ENCODE measurements at places on chromosomes 7 and 10.

GRCh38 chr10:98100476-98100875, 34.0 kb upstream of the R3HCC1L start:
- DNase-seq: no peak

DNA sequence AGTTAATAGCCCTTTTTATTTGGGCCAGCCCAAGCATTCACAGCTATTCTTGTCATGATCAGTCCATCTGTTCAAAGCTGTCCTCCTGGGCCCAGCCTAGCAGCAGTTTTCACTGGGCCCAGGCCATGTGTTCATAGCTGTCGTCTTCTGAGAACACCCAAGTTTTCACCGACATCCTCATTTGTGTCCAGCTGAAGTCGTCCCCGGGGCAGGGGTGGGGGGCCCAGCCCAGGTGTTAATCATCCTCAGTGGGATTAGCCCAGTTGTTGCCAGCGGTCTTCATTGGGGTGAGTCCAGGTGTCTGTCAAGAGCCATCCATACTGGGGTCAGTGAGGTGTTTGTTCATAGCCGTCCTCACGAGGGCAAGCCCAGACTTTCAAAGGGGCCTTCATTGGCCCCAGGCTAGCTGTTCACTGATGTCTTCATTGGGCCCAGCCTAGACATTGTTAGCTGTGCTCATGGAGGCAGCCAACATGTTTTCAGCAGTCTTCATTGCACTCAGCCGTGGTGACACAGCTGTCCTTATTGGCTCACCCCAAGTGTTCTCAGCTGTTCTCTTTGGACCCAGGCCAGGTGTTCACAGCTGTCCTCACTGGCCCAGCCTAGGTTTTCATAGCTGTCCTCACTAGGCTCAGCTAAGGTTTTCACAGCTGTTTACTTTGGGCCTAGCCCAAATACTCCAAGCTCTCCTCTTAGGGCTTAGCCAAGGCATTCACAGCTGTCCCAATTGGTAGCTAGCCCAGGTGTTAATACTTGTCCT, 10.0 kb downstream of the FRG2B start:
- no peak for DNase-seq

- DNase-seq: no peak
Measured at GRCh38 chr7:104367926-104368325, 39.5 kb downstream of the LHFPL3 start.

GRCh38 chr10:127881262-127881661, 11.5 kb downstream of the CLRN3 start:
- DNase-seq: no peak

GRCh38 chr10:7988989-7989388, 65.5 kb upstream of the GATA3 start:
- DNase-seq: no peak
